Posterior cingulate gyrus (tissue), 11 donors: ENCODE measurements at places on chromosomes 1 and 21.

GRCh38 chr1:115400426-115400825, 62.4 kb upstream of the NGF start:
- DNase-seq: no peak

- no peak for DNase-seq
These were observed 84.4 kb downstream of the CATSPERE start for GRCh38 chr1:244545511-244545910.

GRCh38 chr21:28832013-28832714, 160.5 kb downstream of the LTN1 start:
- DNase-seq: no peak

- DNase-seq: no peak
These were observed 37.5 kb downstream of the XCL2 start for GRCh38 chr1:168506204-168506819.

GRCh38 chr1:228920831-228921230, 185.6 kb downstream of the RHOU start:
- no peak for DNase-seq

DNA sequence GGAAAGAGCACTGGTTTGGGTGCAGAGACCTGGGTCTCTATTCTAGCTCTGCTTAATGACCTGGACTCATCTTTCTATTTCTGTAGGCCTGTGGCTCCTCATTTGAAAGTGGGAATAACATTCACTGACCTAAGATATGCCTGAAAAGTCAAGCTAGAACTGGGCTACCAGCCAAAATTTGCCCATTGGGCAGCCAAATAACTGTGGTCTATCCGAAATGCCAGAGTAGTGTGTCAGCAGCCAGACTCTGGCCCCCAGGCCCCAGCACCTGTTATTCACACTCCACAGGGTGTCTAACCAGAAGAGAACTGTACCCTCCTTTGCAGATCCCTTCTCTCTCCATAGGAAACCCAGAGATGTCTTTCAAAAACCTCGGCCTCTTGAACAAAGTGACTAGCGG, 12.6 kb downstream of the DAB1 start:
- DNase-seq: no peak

- DNase-seq: no peak
These were observed 22.1 kb upstream of the NCF2 start for GRCh38 chr1:183612407-183612806.
